Vagina (tissue), 2 donors: ENCODE measurements at places on chromosomes 13 and 19.
A peak's percentile ranks its signal among the peaks of the same experiment; 100 is the strongest.

GRCh38 chr19:3537438-3538240 is 1.3 kb upstream of the TEKTIP1 start:
- no peak for DNase-seq

DNA sequence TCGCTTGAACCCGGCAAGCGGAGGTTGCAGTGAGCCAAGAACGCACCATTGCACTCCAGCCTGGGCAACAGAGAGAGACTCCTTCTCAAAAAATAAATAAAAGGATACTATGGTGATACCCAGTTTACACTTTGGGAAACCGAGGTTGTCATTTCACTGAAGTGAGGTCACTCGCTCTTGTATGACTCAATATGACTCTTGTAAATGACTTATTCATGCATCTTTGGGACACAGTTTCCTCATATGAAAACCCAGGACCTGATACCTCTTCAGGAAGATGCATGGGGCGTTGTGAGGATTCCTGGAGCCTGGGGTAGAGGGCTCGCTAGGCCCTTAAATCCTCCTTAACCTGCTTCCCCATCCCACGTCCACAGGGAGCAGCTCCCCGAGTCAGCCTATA is 4.5 kb downstream of the PSMD8 start:
- DNase-seq: no peak

DNA sequence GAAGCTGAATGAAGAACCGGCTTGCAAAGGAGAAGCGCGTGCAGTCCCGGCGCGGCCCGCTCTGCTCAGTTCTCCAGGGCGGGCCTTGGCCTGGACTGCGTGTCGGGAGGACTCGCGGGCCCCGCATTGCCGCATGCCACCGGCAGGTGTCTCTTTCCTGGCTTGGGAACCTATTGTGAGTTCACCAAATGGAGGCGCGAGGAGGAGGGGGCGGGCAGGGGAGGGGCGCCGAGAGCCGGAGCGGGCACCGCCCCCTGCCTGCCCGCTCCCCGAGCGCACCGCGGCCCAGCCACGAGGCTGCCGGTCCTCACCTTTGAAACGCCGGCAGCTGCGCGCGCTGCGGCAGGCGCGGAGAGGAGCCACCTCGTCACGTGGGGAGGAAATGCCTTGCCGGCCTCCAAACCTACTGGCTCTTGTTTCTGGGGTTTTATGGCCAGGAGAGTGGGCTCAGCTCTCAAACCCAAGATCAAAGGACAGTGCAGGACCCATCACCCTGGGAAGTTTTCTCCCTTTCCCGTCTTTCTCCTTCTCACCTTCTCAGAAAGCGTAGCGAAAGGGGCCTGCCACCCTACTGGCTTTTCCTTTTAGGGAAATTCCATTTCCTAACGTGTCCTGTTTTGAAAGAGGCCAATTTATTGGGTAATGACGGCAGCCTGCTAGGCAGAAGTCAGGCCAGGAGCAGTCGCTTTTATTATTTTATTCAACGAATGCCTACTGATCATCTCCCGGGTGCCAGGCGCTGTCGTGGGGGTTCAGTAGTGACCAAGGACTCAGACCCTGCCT is 13.8 kb upstream of the UBE2L5 start:
- DNase-seq: peak; percentile 97

- no peak for DNase-seq
These were observed 128.3 kb downstream of the ATP11A start for GRCh38 chr13:112818040-112818697.

DNA sequence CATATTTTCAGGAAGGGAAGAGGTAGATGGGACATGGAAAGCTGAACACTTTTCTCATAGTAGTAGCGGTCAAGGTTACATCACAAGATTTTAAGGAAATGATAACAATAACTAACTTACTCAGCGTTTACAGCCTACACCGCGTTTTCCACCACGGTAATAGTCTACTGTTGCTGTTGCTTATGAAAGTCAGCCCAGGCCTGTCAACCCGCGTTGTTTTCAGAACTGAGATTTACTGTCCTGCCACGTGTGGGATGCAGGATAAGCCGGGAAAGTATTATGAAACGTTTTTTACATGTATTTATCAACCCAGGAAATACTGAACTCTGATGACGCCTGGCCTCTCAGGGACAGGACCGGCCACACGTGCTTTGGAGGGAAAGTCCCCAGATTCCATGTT is 36.0 kb upstream of the LAMP1 start:
- no peak for DNase-seq

GRCh38 chr19:58397533-58398037 is 2.1 kb downstream of the RNF225 start:
- no peak for DNase-seq

- DNase-seq: no peak
These were observed 31.2 kb downstream of the RCBTB2 start for GRCh38 chr13:48501705-48502104.

GRCh38 chr13:110158226-110158625 is 148.7 kb downstream of the COL4A1 start:
- no peak for DNase-seq

DNA sequence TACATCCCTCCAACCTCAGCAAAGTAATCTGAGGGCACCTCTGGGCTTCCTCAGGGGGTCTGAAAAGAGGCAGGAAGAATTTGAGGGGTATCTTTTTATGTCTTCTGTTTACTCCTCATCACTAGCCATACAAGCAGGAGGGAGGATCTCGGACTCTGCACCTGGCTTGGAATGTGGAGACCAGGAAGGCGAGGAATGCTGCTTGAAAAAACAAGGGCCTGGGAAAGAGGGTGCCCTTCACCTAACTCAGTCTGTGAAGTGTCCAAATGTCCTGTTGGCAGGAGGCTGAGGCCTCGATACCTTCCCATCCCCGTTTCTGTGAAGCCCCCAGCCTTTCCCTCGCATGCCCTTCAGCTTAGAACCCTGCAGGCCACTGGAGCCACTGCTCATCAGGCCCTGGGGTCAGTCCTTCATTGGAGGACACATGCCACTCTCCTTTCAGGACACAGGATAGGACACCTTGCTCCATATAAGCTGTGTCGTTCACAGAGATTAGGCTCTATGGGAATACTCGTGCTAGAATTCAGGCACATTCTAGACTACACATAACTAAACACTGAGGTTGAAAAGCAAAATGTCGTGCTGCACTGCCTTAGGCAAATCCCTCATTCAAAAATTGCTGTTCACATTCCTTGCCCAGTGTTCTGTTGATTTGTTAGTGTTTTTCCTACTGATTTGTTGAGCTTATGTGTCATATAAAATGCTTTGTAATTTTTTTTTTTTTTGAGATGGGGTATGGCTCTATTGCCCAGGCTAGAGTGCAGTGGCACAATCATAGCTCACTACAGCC is 49.7 kb downstream of the ESD start:
- DNase-seq: no peak

GRCh38 chr13:105426441-105426840 is 1109.0 kb downstream of the EFNB2 start:
- DNase-seq: no peak

- DNase-seq: no peak
These were observed 57.5 kb downstream of the STARD13 start for GRCh38 chr13:33227927-33228647.

GRCh38 chr19:24054044-24054935 is 32.7 kb upstream of the ZNF254 start:
- DNase-seq: no peak

GRCh38 chr13:24076109-24076508 is 84.4 kb upstream of the SPATA13 start:
- no peak for DNase-seq

DNA sequence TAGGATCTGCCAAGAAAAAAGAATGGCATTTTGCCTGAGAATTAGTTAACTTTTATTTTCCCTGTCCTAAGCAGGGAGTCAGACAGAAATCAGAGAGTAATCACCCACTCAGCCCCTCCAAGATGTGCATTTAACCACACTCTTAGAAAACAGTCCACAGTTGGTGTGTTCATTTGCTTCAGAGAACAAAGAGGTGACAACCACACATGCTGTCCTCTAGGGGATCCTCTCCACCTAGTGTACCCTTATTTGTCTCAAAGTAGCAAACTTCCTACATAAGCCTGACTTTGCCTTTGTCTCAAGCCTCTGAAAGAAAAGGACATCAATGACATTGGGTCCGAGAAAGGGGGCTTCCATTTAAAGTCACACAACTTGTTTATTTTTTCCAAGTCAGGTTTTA is 107.0 kb upstream of the RFC3 start:
- no peak for DNase-seq

GRCh38 chr13:74731731-74732130 is 597.5 kb upstream of the KLF12 start:
- DNase-seq: no peak

DNA sequence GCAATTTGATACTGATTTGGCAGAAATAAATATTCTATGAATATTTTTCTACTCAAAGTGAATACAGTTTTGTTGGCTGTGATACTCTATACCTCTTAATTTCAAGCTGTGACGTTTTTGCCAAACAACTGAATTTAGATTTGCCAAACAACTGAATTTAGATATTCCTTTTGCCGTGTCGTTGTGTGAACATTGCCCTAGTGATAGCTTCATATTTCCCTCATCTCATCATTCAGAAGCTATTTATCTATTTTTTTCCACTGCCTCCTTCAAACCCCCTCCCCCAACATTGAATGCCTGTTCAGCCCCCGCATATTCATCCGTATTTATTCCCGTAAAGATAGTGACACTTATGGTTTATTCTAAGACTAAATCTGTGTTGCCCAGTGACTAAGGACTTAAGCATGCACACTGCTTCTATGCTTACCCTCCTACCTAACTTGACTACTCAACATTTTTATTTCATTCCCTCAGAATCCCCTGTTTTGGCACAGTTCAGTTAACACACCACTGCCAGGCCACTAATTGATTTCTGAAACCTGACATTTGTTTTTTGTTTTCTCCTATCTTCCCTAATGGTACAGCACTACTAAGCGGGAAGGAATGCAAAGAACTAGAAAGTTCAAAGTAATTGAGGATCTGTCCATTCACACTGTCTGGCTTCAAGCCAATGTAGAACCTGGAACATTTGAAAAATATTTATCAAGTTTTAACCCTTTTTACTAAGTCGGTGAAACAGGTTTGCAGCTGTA is 2.8 kb upstream of the KLF5 start:
- no peak for DNase-seq

- no peak for DNase-seq
These were observed 55.8 kb upstream of the KCTD15 start for GRCh38 chr19:33740811-33741396.

DNA sequence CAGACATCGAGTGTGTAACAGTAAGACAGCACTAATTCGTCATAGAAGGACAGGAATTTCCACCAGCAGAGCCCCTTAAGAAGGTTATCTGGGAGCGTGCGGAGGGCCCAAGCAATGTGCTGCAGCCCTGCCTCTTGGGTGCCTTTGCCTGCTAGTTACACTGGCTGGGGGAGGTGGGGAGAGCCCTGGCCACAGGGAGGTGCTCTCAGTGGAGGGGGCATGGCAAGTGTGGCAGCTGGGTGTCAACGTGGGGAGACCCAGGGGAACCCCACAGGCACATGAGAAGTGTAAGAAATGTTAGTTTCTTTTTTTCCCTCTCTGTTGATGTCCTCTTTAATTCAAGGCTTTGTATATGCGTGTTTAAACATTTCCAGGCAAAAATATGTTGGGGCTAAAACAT is 50.9 kb upstream of the TMTC4 start:
- DNase-seq: no peak

- DNase-seq: no peak
These were observed 13.3 kb downstream of the FBN3 start for GRCh38 chr19:8135946-8136618.

- no peak for DNase-seq
These were observed 214.0 kb downstream of the DLEU7 start for GRCh38 chr13:50629497-50629896.

- no peak for DNase-seq
These were observed 274.7 kb downstream of the FOXO1 start for GRCh38 chr13:40391788-40392187.

DNA sequence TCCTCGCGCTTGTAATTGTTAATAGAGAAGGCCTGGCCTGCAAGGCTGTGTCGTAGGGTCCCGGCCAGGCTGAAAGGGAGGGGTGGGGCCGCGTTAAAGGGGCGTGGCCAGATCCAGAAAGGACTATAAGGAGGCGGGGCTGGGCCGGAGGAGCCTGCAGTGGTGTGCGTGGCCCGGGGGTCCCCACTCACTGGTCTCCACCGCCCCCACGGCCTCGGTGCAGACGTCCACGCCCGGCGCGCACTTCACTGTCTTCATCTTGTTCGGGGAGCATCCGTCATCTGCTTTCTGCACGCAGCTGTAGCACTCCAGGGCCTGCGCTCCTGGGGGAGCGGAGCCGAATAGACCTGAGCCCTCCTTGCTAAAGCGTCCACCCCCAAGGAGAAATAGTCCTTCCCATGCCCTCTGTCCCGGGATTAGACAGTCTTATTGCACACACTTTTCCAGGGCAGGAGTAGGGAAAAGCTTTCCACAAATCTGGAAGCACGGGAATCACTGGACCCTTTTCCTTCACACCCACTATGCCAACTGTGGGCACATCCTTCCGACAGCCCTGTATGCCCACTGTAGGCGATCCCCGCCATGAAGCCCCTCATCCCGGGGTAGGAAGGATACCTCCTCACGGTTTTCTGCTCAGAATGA is 1.2 kb downstream of the LYPD3 start:
- no peak for DNase-seq

DNA sequence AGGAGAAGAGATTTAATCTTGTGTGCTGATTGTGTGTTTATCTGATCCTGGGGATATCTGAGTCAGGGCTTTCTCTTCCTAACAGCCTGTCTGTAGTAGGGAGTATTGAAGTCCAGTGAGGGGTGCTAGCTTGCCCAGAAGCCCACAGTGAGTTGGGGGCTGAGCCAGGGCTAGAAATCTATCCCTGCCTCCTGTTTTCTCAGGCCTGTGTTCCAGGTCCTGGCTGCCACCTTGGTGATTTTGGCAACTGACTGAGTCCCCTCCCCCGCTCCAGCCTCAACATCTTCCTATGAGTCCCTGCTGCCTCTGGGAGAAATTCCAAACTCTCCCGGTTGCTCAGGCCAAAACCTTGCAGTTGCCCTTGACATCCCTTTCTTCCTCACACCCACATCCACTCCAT is 7.7 kb upstream of the NOVA2 start:
- DNase-seq: no peak

- no peak for DNase-seq
These were observed 365.6 kb upstream of the SLC10A2 start for GRCh38 chr13:103431856-103432255.

DNA sequence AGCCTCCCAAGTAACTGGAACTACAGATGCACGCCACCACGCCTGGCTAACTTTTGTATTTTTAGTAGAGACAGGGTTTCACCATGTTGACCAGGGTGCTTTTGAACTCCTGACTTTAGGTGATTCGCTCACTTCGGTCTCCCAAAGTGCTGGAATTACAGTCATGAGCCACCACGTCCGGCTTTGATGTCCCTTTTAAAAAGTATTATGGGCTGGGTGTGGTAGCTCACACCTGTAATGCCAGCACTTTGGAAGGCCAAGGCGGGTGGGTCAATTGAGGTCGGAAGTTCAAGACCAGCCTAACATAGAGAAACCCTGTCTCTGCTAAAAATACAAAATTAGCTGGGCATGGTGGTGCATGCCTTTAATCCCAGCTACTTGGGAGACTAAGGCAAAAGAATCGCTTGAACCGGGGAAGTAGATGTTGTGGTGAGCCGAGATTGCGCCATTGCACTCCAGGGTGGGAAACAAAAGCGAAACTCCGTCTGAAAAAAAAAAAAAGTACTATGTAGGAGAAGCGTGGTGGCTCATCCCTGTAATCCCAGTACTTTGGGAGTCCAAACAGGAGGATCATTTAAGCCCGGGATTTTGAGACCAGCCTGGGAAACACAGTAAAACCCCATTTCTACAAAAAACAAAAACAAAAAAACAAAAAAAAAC is 22.8 kb upstream of the ERVV-1 start:
- DNase-seq: no peak

- no peak for DNase-seq
These were observed 33.0 kb downstream of the KPNA3 start for GRCh38 chr13:49759503-49759902.

- DNase-seq: no peak
These were observed 139.7 kb downstream of the SLITRK6 start for GRCh38 chr13:85659493-85659892.

- DNase-seq: no peak
These were observed 104.4 kb downstream of the LHFPL6 start for GRCh38 chr13:39498471-39499114.
